Activated naive CD4-positive, alpha-beta T cell (primary cell): ENCODE measurements at places on chromosomes 4 and X.

DNA sequence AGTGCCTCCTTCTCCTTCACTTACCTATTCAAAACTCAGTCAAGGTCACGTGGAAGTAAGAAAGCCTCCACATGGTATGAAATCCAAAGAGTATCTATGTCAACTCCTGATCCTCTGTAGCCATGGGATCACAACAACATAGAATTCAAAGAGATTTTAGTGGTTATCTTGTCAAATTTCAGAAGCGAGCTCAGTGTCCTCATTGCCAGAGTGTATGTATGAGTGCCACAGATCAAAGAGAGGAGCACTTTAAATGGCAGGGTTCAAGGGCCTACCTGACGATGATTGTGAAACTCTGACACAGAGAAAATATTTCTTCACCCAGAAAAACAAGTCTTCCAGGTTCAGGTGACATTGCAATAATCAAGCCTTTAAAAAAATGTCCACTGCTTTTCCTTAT is 1.2 kb upstream of the ACE2 start:
- no peak for DNase-seq

GRCh38 chr4:100189820-100190642 is at the start of gene DDIT4L:
TSS of gene DDIT4L (minus strand) at chr4:100190468. CDS start at chr4:100189983, 485 bp downstream.
- peak; percentile 5 for DNase-seq

GRCh38 chr4:116878280-116878679 is 207.1 kb downstream of the TRAM1L1 start:
- DNase-seq, result no peak

DNA sequence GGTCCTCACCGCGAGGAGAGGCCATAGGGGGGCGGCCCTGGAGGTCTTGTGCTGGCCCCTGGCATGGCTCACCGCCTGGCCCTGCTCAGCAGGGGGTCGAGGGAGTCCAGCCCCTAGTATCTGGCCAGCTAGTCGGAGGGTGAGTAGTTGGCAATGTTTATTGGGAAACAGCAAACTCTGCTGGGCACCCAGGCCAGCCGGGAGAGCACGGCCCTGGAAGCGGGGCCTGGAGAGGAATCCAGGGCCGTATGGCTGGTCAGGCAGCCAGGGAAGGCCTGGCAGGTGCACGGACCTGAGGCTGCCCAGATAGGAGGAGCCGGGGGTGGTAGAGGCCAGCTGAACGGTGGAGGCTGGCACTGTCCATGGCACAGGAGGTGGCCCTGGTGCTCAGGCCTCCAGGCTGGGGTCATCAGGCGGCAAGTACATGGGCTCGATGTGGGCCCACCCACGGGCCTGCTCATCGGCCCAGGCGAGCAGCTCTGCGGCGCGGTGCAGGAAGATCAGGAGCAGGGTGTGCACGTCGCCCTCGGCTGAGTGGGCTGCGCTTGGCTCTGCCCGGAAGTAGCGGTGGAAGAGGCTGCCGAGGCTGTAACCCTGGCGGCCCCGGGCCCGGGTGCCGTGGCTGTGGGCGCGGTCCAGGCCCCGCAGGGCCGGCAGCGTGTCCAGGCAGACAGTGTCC is 1.4 kb downstream of the TREX2 start:
- no peak for DNase-seq

DNA sequence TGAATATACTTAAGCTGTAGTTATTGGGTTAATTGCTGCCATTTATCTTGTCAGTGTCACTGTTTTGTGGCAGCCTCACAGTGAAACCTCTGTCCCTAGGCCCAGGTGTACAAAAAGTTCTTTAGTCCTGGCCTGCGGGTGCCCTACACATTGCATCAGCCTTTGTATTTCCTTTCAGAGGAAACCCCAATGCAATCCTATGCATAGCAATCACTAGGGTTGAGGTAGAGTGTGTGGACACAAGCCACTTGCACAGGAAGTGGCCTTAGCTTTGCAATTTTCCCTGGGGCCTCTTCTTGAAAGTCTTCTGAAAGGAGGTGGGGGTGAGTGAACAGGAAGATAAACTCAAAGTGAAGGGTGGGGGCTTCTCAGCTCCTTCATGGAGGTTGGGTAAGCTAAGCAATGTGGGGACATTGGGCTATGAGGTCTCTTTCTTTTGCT is 27.8 kb downstream of the VSIG4 start:
- DNase-seq, result no peak

- DNase-seq, result no peak
Observed at GRCh38 chr4:16070203-16070602, 13.6 kb downstream of the PROM1 start.

DNA sequence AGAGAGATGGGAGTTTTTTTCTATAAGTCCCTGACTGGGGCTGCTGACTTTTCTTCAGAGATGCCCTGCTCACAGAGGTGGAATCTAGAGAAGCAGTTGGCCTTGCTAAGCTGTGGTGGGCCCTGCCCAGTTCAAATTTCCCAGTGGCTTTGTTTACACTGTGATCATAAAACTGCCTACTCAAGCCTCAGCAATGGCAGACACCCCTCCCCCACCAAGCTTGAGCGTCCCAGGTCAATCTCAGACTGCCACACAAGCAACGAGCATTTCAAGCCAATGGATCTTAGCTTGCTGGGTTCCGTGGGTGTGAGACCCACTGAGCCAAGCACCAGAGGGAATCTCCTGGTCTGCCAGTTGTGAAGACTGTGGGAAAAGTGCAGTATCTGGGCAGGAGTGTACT is 199.8 kb upstream of the WDFY3 start:
- no peak for DNase-seq

DNA sequence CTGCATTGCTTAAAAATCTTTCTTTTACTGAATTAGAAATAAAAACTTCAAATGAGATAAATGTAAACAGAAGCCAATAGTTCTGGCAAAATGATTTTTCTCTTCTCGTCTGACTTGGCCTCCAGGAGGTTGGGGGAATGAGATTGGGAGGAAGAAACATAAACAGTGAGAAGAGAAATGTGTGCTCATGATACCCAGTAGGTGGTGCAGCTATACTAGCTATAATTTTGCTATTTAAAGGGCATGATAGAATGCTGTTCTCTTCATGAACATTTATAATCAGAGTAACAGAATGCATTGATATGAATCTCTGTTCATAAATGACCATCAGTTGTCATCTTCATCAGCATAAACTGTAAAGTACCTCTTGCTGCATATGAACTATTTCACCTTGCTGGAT is 85.5 kb downstream of the TACR3 start:
- no peak for DNase-seq

DNA sequence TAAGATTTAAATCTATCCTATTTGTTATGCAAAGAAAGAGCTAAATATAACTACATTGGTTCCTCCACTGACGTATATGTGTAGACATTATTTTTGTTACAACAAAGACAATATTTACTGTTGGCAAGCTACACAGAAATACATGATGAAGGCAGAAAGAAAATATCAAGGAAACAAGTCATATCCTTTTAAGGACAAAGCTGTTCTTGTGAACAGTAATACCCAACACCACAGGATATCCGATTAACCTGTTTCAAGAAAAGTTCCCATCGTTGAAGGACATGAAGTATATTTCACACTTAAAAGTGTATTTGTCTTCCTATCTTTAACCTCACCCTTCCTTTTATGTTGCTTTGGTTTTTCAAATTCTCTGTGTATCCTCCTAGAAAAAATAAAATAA is 235.8 kb upstream of the AADAT start:
- DNase-seq, result no peak

- DNase-seq, result no peak
Observed at GRCh38 chr4:140311257-140311835, 62.1 kb upstream of the SCOC start.

GRCh38 chr4:84938316-84938715 is 28.2 kb downstream of the WDFY3 start:
- no peak for DNase-seq

GRCh38 chrX:68692651-68693050 is 45.2 kb downstream of the STARD8 start:
- DNase-seq, result no peak

DNA sequence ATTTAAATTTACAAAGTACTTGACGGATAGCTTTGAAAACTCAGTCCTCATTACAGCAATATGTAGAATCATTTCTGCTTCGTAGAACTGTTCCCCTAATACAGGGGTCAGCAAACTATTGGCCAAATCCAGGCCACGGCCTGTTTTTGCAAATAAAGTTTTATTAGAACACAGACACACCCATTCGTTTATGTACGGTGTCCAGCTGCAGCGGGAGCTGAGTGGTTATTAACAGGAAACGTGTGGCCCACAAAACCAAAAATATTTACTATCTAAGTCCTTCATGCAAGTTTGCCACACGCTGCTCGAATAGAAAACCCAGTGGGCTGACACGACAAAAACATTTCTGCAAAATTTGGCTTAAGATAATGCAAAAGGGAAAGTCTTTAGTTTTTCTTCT is 146.5 kb downstream of the AFAP1 start:
- DNase-seq, result no peak

DNA sequence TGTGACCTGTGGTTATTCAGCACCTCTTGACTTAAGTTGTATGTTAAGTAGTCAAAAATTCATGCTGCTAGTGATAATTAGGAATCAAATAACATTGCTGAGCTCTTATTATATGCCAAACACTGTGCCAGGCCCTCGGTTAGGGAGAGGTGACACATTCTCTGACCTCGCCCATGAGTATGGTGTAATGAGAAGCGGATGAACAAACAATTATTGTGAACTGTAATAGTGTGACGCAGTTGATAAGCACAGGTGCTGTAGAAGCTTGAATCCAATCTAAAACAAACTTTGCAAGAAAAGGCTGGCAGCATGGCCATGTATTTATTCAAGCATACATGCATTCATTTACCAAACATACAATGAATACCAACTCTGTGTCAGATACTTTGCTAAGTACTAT is 303.5 kb upstream of the HS3ST1 start:
- DNase-seq, result no peak

DNA sequence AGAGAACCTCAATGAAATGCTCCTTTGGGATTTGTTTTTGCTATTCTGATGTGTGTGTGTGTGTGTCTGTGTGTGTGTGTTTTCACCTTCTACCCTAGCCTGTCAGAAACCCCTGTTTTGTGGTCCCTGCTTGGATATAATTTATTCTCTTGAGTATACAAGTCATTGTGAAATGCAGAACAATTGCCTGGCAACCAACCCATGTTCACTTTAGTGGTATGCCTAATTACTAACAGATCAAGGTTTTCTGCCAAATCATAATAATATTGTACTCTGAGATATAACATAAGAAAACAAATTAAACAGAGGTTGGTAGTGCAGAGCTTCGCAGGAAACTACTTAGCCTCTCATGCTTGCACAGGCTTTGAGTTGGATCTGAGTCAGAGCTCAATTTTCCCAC is 7.0 kb upstream of the TET2 start:
- DNase-seq, result no peak

DNA sequence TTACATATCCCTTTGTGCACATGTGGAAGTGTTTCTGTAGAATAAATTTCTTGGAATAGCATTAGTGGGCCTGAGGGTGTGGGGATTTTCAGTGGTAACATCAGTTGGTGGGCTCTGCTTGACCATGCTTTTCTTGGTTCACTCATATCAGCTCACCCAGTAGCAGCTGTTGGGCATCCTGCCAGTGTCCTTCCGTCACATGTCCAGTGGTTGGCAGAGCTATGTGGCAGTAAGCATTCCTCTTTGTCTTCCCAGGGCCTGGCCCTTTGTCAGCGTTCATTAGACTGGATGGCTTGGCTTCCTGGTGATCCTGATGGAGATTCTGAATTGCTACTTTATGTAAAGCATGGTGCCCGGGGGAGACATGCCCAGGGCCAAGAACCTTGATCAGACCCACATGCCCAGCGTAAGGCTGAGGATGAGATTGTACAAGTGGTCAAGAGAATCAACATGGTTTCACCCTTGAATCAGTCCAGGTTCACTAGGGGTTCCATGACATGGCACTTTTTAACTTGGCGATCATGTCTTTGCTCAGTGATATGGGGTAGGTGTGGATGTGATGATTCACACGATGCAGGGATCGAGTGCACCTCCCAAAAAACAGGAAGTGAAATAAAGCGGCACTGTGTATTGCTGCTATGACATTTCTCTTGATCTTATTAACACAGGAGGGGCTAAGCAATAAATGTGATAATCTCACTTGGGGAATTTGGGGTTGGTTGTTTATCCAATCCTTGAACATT is 72.1 kb upstream of the IGFBP7 start:
- DNase-seq, result no peak

GRCh38 chrX:107940095-107940494 is 42.1 kb downstream of the TEX13B start:
- no peak for DNase-seq

DNA sequence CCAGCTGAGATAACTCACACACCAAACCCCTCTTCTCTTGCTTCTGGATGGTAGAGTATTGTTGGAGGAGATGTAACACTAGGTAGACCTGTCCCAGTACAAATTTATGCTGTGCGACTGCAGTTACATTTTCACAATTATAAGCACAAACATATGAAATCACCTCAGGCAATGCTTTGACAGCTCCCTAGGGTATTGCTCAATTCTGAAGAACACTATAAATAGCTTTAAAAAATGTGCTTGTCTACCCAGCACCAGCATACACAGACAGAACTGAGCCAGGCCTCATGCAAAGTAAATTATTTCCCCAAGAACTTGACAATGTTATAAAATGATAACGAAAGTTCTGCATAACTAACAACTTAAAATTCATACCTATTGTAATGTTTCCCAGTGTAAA is 1999.1 kb upstream of the ADGRL3 start:
- no peak for DNase-seq

DNA sequence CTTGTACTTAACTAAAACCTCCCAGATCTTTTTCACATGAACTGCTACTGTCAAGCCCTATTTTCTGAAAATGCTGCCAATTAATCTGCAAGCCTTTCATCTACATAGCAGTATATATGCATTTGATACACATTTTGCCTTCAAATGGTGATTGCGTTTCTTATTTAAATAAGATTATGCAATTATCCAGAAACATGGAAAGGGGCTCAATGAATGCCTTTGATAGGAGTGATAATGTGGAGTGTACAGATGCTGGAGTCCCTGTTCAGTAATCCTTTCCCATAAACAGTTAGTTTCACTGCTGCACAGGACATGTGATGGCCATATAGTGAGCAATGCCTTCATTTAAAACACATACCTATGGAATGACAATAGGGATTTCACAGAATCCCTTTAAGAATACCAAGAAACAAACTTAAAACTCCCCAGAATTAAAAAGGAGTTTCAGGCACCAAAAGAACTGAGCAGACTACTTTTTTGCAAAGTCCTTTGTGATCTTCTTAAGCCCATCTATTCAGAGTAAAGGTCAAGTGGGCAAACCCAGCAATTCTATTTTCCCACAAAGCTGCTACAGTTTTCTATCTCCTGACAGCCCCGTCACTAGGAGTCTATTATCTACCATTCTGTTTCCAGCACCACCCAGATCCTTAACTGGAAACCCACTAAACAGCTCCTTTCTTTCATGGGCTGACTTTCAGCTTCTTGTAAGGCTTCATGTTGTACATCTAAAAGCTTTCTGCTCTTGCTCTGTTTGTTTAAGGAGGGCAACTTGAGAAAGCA is 120.3 kb downstream of the UNC5C start:
- no peak for DNase-seq

- DNase-seq, result no peak
Observed at GRCh38 chr4:173420801-173421200, 21.9 kb upstream of the SCRG1 start.

GRCh38 chrX:153766871-153767673 is 3.0 kb downstream of the PLXNB3 start:
- no peak for DNase-seq
